ENCODE measurements at places on chromosomes 2 and 18.
A peak's percentile ranks its signal among the peaks of the same experiment; 100 is the strongest.

DNA sequence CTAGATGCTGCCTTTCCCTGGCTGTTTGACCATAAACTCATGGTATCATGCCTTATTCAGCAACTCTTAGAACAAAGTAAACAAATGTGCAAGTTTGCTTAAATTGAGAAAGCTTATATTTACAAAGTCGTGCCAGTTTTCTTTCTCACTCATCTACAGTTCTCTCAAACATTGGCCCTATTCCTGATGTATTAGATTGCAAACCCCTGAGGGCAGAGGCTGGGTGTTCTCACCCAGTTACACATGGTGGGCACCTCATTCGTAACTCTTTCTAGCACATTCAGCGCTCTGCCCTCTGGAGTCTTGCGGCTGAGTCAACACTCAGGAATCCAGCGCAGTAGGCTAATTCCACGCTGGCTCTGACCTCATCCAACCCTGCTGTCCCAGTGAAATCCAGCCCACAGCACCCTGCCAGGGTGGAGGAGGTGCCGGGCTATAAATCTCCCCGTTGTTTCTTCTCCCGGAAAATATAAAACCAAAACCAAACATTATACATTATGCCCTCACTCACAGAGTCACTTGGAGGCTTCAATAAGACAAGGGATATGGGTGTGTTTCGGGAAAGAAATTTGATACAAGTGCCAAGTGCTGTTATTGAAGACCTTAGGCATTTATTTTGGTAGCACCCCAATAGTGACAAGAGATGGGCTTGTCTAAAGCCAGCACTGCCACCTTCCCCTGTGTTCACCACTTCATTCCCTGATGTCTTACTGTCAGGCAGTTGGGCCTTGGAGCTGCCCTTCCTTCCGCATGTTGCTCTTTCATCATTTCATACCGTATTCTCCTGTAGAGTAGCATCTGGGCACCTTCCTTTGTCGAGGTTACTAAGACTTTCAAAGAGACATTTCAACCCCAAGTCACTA lies 287.4 kb downstream of the PRKCE start:
- DNase-seq = peak; percentile 88

- no peak for DNase-seq
Observed at GRCh38 chr2:31028417-31028816, 109.8 kb downstream of the GALNT14 start.

DNA sequence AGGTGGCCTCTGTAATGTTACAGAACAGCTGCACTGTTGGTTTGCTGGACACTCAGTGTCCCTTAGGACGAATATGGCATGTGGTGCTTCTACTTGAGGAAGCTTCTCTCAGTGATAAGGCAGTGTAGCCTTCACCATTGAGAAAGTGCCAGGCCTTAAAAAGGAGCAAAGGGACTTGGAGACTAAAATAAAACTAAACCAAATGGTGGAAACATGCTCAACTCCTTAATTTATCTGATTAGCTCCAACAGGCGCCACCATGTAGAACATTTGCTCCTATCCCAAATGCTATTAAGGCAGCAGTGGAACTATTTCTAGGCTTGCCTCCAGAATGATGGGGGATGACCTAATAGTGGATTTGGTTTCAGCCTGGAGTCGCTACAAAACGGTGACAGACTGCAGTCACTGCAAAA lies 77.5 kb upstream of the MYL1 start:
- DNase-seq = no peak

- no peak for DNase-seq
Observed at GRCh38 chr2:239832490-239833268, 192.5 kb downstream of the NDUFA10 start.

DNA sequence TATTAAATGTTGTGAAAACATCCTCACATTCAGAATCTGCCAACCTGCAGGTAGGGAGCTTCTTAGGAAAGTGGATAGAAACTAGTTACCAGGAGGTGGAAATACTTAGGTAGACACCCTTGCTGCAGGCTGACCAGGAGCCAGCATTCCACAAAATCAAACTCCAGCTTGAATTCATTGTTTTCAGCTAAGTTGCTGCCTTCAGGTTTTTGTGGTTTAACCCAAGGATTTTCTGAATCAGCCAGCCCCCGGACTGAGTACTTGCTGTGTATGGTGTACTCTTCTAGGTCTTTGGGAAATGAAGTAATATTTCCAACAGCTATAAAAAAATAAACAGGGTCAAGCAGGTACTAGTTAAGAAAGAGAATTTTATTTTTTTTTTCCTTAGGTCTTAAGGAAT lies 192.1 kb upstream of the CHST9 start:
- peak; percentile 83 for DNase-seq

GRCh38 chr2:181934694-181935093 lies 43.2 kb downstream of the ITPRID2 start:
- no peak for DNase-seq

DNA sequence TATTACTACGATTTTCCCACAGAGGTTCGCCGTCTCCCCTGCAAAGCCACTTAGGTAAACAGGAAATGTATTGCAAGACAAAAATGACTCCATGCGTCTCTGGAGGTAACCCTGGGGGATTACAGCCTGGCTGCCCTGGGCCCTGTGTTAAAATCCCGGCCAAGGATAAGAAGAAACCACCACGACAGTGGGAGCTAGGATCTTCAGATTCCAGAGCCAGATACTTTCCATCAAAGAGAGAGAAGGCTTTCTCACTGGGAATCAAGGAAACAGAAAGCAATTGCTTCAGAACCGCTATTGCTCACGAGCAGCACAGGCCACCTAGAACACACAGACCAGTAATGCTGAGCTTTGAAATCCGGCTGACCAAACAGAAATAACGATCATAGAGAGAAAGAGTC lies 97.9 kb upstream of the ZNF516 start:
- no peak for DNase-seq

GRCh38 chr2:219344751-219345430 lies 12.3 kb upstream of the RESP18 start:
- DNase-seq = peak; percentile 3

GRCh38 chr18:58144671-58145285 lies 100.8 kb downstream of the NEDD4L start:
- DNase-seq = no peak

DNA sequence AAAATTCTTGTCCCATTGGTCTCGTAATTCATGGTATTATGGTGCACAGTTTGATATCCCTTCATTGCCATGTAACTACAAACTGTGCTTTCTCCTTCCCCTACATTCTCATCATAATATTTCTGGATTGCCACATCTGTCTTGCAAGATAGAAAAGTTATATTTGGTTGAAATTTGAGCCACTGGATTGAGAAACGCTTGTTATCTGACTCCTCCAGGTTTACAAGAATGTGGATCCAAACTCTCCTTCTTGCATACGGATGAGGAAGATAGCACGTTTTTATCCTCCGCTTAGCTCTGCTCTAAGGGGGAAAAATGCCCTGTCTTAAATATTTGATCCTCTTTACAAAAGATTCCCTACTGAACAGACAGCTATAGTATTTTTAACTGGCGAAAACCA lies 438.2 kb downstream of the TSN start:
- no peak for DNase-seq

- no peak for DNase-seq
Observed at GRCh38 chr2:86577817-86578456, 14.7 kb upstream of the CHMP3 start.

DNA sequence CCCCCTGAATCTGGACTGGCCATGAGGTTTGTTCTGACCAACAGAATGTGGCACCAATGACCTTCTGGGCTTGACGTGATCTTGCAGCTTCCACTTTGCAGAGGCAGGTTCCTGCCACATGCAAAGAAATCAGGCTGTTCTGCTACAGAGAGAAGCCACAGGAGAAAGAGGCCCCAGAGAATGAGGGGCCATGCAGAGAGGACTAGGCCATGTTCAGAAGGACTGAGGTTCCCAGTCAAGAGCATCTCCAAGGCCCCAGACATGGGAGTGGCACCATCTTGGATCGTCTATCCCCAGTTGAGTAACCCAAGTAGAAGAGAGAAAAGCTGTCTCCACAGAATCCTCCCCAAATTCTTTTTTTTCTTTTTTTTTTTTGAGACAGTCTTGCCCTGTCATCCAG lies 131.1 kb downstream of the ZBTB7C start:
- no peak for DNase-seq

DNA sequence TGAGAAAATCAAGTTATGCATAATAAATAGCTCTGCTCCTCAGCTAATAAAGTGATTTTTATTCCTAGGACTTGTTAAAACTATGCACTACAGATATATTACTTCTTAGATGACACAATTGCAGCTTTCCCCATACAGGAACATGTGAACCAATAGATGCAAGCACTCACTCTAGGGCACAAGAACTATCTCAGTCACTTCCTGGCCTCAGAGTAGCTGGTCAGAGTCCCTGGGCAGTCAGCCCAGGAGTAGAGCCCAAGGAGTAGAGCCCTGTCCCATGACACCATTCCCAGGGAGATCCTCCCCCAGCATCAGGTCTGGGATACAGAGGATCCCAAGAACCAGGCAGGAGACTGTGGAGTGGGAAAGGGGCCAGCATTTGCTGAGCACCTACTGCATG lies 2.7 kb downstream of the TNS1 start:
- DNase-seq = no peak

GRCh38 chr18:39951142-39951720 lies 2003.8 kb upstream of the PIK3C3 start:
- no peak for DNase-seq

DNA sequence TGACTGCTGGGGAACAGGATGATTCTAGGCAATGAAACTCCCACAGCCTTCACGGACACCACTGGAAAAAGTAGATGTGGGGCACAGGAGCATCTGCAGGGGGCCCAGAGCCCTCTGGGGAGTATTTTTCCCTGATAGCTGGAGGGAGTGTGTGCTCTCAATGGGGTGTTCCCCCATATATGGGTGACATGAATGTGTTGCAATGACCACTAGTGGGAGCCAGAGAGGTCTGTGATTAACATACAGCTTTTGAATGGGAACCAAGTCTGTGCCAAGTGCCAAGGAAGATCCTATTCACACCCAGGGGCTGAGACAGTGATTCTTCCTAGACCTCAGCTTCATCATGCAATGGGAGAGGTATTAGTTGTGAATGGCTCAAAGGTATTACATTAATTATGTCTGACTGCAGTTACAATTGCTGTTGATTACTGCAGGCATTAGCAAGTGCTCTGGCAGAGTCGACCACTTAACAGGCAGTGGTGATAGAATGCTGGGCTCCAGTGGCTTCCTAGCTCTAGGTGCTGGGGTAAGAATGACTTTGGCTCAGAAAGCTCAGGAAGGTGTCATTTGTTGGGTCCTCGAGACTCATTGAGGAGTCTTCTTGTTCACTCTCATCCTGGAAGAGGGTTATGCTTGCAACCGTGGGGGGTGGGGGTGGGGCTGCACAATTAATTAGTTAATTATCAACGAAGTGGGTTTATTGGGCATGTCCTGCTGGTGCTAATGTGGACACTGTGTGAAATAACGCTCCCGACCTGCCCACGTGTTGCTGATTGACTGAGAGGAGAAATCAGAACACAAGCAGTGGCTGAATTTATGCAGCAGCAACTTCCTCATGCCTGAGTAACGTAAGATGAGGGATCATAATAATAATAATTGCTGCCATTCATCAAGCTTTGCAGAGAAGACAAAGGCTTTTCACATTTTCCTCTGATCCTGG lies 194.1 kb downstream of the CLIP4 start:
- DNase-seq = peak; percentile 49

DNA sequence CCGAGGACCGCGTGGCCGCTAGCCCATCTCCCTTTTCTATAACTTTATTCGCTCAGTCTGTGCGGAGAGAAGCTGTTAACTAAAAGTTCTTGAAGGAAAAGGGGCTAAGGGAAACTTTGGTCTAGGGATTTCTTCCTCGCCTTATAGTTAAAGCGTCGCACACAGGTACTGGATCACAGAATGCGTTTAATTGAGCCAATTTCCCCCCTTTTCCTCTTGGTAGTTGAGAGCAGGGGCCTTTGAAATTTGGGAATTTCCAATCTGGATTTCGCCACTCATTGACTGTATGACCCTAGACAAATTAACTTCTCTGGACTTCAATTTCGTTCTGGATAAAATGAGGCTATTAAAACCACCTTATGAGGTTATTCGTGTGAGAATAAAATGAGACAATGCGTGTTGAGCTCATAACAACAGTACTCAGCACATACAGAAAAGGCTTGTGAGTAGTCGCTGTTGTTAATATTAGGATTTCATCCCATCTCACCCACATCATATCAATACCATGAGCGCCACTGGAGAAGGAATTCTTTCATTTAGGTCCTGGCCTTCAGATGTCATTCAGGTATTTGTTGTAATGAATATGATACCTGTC lies 763 bp upstream of the OLA1 start:
- no peak for DNase-seq

- DNase-seq = no peak
Observed at GRCh38 chr2:237863689-237864443, 4.4 kb downstream of the RAMP1 start.

- DNase-seq = no peak
Observed at GRCh38 chr2:98634406-98635092, 26.2 kb downstream of the UNC50 start.

GRCh38 chr2:111622859-111623258 lies 261.1 kb downstream of the ANAPC1 start:
- DNase-seq = no peak

GRCh38 chr2:17115042-17115441 lies 403.2 kb downstream of the RAD51AP2 start:
- no peak for DNase-seq

DNA sequence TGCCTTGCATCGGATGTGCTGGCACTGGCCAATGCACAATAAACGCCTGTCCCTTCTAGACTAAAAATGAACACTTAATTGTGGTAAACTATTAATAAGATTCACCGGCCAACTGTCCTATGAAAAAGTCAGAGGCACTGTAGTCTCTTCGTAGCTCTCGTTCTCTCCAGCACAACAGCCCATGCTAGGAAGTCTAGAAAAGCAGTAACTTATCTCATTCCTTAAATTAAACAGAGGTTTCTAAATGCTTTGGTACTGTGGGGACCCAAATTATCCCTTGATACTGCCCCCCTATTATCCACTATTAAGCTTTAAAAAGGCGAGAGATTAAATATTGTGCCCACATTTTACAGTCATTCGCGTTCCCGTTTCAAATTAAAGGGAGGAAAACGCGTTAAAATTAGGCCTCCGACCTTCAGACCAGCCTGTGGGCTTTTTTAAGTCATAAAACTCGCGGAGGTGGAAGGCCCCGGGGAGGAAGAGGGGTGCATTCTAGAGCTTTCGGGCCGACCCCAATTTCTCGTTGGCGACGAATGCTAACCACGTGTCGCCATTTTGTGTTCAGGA lies 1.5 kb upstream of the PCBP1 start:
- no peak for DNase-seq

DNA sequence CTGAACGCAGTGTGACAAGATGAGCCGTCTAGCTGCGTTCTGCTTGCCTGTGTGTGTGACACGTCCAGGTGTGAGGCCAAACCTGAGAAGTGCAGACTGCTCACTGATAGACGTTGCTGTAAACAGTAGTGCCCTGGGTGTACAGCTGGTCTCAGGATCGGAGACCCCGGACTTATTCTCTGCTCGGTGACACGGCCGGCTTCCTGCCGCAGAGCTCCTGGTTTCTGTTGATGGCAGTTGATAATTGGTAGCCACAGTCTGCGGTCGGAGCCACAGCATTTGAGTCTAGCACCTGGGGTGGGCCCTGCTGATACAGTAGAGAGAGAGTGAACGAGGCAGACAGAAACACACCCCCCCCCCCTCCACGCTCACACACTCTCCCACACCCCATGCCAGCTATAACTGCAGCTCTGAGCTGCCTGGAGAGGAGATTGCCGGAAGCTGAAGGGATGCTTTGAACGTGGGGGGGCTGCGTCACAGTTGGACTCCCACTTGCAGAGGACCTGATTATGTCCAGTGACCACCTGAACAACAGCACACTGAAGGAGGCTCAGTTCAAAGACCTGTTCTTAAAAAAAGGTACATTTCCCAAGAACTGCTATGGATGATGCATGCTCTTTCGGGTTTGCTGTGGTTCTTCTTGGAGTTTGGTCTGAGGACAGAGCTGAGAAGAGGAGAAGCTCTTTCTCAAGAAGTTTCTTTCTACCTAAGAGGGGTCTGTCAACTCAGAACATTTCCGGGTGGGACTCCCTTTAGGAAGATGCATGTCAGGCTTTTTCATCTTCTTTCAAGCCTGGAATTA lies 114.0 kb downstream of the FAM210A start:
- no peak for DNase-seq

All from astrocyte of the cerebellum (primary cell).